ENCODE measurements at places on chromosomes 7 and 10. TPM values are rescaled to one million over a fixed set of nuclear protein-coding genes. Genes with fewer than 3 reads are reported as not detected.

- no peaks in the 10 kb centered on the region for H3K36me3 ChIP-seq
- no peak overlapping the region for H3K27ac ChIP-seq
- H3K4me1 ChIP-seq: no peaks in the 10 kb centered on the region
- DNase-seq: no peak
These were observed 15.9 kb downstream of the AQP1 start for GRCh38 chr7:30927559-30927958.

DNA sequence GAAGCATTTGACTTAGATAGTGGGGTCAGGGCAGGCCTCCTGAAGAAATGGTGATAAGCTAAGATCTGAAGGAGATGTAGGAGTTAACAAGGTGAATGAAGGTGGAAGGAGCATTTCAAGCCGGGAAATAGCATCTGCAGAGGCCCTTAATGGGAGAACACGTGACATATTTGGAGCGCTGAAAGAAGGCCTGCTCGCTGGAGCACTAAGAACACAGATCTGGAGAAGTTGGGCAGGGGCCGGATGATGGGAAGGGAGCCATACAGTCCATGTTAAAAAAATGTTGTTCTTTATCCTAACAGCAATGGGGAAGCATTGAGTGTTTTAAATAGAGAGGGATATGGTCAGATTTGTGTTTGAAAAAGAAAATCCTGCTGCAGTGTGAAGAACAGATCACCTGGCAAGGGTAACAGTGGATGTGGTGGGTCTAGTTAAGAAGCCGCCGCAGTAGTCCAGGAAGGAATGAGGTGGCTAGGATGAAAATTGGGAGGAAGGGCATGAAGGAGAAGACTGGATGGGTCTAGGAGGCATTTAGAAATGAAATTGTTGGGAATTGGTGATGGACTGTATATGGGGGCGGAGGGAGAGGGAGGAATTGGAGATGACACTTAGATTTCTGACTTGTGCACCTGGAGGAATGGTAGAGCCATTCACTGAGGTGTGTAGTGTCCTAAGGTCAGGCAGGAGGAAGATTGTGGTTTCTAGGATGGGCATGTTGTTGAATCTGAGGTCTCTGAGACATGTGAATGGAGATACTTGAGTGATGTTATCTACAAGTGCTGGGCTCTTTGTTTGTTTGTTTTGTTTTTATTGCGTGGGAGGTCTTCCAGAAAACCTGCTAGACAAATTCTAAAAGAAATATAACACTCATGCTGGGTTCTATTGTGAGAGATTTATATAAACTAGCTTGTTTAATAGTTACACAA is 58.4 kb downstream of the MET start:
- no peaks in the 10 kb centered on the region for H3K27me3 ChIP-seq
- no peak for DNase-seq
- no peaks in the 10 kb centered on the region for H3K4me1 ChIP-seq
- no peaks in the 10 kb centered on the region for H3K36me3 ChIP-seq
- no peak overlapping the region for H3K27ac ChIP-seq
- no peak overlapping the region for H3K4me3 ChIP-seq

- no peak for DNase-seq
- H3K27ac ChIP-seq: peak overlapping the region; percentile 35
- no peaks in the 10 kb centered on the region for H3K36me3 ChIP-seq
- no peaks in the 10 kb centered on the region for H3K4me1 ChIP-seq
- no peak overlapping the region for H3K4me3 ChIP-seq
These were observed 85.9 kb downstream of the CCNY start for GRCh38 chr10:35422228-35422627.

DNA sequence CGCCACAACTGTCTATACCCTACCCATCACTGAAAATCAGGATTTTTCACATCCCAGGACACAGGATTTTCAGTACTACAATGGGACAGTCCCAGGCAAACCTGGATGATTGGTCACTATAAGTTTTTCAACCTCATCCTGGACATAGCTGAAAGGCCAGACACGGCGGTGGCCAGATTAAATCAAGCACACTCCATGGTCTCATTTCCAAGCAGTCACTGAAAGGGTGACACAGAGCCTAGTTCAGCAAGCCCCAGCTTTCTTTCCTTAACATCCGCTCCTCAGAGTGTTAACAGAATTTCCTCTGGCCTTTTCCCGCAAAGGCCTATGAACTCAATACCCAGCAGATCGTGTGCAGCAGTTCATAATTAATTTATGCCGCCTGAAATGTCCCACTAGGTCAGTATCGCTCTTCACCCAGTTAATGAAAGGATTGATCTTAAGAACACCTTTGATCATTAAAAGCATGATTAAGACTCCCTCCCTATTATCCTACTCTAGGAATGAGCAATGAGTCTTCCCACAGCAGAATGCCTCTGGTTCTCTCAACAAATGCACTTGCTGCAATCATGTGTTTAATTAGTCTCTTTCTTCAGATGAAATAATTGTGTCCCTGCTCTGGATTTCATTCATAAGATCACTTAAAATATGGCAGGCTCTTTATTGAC is 104.0 kb upstream of the NANOS1 start:
- H3K36me3 ChIP-seq: no peaks in the 10 kb centered on the region
- H3K27me3 ChIP-seq: no peaks in the 10 kb centered on the region
- no peak overlapping the region for H3K27ac ChIP-seq
- no peak for DNase-seq
- no peak overlapping the region for H3K4me3 ChIP-seq

- no peaks in the 10 kb centered on the region for H3K36me3 ChIP-seq
- DNase-seq: no peak
- H3K27me3 ChIP-seq: no peaks in the 10 kb centered on the region
- peaks cover 9% of the 10 kb centered on the region for H3K4me1 ChIP-seq
- H3K27ac ChIP-seq: no peak overlapping the region
- no peak overlapping the region for H3K4me3 ChIP-seq
These were observed 258.4 kb downstream of the PLXNA4 start for GRCh38 chr7:132317701-132318351.

The HOXA11 gene
- total RNA-seq: 2.9 TPM

The ERCC6 gene
- 18.0 TPM for total RNA-seq

The RARRES2 gene
- total RNA-seq: 86.7 TPM

The UTF1 gene
- not detected for total RNA-seq

The GRID2IP gene
- 0.45 TPM for total RNA-seq

The C10orf53 gene
- not detected for total RNA-seq

The FFAR4 gene
- total RNA-seq: 44.2 TPM

The DPY19L1 gene
- 21.9 TPM for total RNA-seq
